Ascending aorta (tissue), 2 donors: ENCODE measurements at places on chromosomes 5 and 9. TPM values are rescaled to one million over a fixed set of nuclear protein-coding genes. Genes with fewer than 3 reads are reported as not detected.

The FAM221B gene
- not detected for total RNA-seq

DNA sequence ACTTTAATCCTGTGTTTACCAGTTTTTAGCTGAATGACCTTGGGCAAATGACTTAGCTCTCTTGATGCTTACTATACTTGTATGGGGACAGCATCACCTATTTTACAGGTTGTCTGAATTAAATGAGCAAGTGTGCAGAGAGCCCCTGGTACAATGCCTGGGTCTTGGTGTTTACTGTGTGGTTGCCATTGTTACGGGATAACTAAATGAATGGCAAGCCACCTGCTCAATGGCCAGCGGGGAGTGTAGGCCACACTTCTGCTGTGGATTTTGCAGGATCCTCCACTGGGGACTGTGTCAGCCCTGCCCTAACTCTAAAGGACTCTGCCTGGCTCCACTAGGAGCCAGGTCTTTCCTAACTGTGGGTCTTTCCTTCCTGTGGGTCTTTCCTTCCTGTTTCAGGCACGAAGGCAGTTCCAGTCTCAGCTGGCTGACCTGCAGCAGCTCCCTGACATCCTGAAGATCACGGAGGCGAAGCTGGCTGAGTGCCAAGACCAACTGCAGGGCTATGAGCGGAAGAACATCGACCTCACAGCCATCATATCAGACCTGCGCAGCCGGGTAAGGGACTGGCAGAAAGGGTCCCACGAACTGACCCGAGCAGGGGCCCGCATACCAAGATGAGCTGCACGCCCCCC is 10.3 kb upstream of the GLE1 start:
- no peak overlapping the region for H3K4me3 ChIP-seq
- H3K27ac ChIP-seq: no peak overlapping the region
- no peaks in the 10 kb centered on the region for H3K4me1 ChIP-seq
- peaks cover 39% of the 10 kb centered on the region for H3K36me3 ChIP-seq

The TCERG1 gene
- total RNA-seq: 39.8 TPM

DNA sequence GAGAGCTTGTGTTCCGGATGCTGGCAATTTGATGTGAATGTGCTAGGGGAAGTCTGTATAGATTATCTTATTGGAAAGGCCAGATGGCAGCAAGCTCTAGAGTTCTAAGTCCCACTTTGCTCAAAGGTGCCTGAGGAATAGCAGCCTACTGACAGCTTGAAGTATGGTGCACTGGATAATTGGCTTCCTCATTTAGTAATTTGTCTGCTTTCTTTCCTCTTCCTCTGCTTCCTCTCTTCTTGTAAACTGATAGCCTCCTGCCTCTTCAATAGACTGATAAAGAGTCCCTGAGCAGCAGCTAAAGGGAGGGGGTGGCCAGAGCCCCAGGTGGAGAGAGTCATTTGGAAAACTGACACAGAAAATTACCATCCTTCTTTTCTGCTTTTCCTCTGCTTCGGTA is 177.3 kb downstream of the FGF1 start:
- DNase-seq: no peak
- no peak overlapping the region for H3K4me3 ChIP-seq
- H3K27me3 ChIP-seq: no peaks in the 10 kb centered on the region

GRCh38 chr5:138160706-138161105 is 17.7 kb downstream of the BRD8 start:
- H3K4me3 ChIP-seq: no peak overlapping the region
- no peaks in the 10 kb centered on the region for H3K27me3 ChIP-seq
- H3K36me3 ChIP-seq: peaks cover 97% of the 10 kb centered on the region
- DNase-seq: no peak

The FBP2 gene
- total RNA-seq: not detected

GRCh38 chr9:22693156-22693555 is 246.5 kb downstream of the DMRTA1 start:
- H3K27me3 ChIP-seq: no peaks in the 10 kb centered on the region
- no peak overlapping the region for H3K4me3 ChIP-seq
- DNase-seq: no peak
- H3K36me3 ChIP-seq: no peaks in the 10 kb centered on the region
- H3K27ac ChIP-seq: no peak overlapping the region
- no peaks in the 10 kb centered on the region for H3K4me1 ChIP-seq
